EH (cell line): ENCODE measurements at places on chromosomes 1 and 21.

- DNase-seq = no peak
These were observed 23.5 kb downstream of the RAP1A start for GRCh38 chr1:111643097-111643496.

DNA sequence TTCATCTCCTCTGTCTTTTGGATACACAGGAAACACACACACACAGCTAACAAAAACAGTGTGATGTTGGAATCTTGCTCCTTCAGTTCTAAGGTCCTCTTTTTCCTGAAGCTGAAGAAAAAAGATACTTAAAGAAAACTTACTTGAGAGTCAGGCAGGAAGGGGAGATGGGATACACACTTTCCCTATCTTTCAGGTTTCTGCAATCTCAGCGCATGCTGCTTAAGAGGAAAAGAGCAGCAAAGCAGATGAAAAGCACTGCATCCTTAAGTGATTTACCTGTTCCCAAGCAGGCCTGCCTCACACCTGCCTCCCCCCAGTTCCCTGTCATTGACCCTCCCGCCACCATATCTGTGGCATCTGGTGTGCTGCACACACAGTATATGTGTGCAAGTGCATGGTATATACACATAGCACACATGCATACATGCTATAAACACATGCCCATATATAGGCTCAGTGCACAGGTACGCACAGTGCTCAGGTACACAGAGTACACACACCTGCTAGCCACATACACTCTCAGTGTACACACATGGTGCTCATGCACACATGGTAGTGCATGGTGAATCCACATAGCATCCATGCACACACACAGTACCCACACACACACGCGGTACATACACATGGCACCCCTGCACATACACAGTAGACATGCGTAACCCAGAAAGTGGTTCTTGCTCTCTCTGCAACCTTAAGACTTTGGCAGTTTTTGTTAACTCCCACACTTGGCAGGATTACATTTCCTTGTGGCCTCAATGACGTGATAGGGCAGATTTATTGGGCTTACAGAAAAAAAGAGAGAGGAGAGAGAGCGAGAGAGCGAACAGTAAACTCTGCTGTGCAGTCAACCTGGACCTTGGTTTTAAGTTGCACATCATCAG is 166.9 kb downstream of the TOMM20 start:
- peak; percentile 89 for DNase-seq

GRCh38 chr1:21665711-21666575 is 3.2 kb downstream of the RAP1GAP start:
- DNase-seq = peak; percentile 31

DNA sequence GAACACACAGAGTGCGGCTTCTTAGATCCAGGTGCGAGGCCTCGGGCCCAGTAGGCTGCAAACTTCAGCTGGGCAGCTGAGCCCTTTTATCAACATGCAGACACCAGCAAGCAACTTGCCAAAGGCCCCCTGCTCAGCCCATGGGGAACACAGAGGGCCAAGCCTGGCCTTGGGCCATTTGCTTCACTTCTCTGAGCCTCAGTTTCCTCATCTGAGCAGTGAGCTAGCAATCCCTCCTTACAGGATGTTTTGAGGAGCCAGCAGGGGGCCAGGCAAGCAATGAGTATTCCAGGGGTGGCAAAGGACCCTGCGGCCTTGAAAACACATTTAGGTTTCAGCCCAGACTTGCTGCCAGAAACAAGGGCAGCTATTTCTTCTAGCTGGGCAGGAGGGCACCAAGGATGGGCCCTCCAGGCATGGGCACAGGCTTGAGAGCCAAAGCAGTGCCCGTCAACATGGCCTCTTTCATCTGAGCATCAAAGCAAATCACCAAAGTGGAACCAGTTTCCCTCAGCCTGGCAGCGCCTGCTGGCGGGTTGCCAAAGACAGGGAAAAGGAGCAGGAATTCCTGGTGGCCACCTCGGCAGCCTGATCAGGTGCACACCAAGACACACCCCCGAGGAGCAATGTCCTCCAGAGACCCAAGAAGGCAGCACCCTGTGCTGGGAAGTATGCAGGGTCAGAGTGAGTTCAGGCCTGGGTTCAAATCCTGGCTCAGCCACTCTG is 1.4 kb downstream of the MATN1 start:
- no peak for DNase-seq

DNA sequence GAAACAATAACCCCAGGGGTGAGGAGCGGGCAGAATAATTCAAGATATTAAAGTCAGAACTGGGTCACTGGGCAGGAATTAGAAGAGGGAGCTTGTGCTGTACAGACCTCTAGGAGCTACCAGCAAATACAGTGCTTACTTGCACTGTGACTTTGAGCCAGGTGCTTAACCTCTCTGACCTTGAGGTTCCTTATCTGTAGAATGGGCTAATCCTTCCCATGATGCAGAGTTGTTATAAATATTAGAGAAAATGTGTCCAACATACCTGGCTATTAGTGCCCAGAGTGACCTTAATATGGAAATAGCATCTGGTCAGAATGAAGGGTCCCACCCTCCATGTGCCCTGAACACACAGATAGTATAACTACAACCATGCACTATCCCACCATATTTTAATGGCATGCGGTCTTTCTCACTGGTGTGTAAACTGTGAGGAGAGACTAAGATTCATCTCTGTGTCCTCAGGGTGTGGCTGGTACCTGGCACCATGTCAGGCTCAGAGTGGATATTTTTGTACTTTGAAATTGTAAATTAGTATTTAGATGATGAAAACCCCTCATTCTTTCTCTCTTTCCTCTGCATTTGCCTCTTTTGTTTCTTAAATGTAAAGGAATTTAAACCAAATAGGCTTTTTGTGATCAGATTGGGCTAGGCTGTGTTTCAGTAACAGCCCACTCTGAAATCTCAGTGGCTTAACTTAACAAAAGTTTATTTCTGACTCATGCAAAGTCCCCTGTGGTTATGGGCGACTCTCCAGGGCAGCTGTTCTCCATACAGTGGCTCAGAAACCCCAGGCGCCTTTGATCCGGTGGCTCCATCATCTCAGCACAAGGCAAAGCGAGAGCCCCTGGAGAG is 60.0 kb upstream of the ROR1 start:
- peak; percentile 73 for DNase-seq

DNA sequence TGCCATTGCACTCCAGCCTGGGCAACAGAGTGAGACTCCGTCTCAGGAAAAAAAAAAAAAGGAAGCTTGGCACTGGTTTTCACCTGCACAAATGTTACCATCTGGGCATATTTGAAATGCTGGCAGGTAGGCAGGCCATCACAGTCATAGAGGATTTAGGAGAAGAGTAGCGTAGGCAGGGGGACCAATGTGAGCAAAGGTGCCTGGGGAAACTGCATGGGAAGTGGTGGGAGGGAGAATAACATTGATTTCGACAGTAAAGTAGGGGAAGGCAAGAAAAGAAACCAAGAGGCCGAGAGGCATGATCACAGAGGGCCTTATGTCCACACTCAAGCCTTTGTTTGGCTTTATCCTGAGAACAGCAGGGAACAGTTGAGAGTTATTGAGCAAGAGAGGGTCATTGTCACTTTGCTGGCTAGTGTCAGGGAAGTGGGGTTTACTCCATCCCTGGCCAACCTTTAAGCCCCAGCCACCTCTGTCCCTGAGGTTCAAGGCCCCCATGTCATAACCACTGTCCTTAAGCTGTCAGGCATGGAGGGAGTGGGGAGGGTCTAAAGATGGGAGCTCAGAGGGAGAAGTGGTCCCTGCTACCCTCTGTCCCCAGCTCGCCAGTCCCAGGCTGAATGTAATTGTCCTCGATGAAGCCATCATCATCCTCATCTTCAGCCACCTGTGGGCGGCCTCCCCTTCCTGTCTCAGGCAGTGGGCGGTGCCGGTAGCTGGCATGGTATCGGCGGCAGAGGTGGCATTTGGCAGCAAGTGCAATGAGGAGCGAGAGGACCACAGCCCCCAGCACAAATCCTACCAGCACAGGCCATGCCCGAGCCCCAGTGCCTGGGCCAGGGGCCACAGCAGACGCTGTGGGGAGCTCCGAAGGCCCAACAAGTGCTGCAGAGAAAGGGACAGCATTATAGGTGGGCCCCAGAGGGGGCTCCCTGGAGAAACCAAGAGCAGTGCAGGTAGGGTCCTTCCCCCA is 2.9 kb downstream of the C1orf210 start:
- no peak for DNase-seq
